ENCODE measurements at places on chromosomes 1 and 21.

GRCh38 chr1:2038229-2038628, 12.0 kb upstream of the PRKCZ start:
- no peak for DNase-seq

DNA sequence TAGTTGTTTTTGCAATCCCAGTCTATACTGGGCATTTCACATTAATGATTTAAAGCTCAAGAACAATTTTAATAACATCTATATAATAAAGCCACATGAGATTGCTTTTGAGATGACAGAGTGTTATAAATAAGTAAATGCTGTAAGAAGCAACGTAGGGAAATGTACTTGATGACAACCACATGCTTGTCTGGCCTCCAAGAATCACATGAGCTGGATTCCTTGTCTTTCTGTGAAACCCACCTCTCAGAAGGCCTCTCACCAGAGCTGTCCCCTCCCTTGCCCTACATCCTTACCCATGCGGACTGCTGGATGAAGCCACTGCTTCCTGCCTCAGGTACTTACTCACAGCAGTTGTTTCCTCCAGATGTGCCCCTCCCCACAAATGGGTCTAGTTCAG, 145.1 kb upstream of the CTTNBP2NL start:
- DNase-seq: no peak

DNA sequence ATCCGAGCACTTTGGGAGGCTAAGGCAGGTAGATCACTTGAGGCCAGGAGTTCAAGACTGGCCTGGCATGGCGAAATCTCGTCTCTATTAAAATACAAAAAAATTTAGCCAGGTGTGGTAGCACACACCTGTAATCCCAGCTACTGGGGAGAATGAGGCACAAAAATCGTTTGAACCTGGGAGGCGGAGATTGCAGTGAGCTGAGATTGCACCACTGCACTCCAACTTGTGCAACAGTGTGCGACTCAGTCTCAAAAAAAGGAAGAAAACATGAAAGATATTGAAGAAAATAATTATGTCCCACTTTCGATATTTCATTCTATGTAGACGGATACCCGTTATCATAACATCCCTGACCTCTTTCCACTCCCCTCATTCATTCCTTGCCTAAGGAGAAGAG, 19.2 kb downstream of the TUT4 start:
- DNase-seq: no peak

DNA sequence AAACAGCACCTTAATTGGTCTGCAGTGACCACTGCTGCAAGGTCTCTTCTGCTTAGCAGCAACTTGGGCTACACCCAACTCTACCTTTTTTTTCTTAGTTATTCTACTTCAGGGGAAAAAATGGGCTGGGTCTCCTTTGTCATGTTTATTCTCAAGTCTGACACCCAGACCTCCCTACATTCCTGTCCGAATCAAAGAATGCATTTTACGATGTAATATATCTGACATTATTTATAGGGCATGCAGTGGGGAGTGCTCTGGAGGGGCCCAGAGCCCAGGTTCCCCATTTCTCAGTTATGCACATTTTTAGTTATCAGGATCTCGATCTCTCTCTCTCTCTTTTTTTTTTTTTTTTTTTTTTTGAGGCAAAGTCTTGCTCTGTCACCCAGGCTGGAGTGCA, 50.5 kb downstream of the OPTC start:
- no peak for DNase-seq

DNA sequence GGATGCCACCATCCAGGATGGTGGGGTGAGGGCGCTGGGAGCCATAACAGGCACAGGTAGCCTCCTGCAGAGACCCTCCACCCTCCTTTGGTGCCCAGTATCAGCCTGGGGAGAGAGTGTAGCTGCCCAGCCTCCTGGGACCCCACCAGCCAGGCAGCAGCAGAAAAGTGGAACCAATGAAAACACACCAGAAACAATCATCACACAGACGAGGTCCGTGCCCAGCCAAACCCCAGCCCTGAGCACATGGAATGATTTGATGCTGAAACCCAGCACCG, 285.1 kb downstream of the PTPRU start:
- no peak for DNase-seq

- DNase-seq: peak; percentile 16
Measured at GRCh38 chr1:27521336-27521831, 31.4 kb upstream of the WASF2 start.

DNA sequence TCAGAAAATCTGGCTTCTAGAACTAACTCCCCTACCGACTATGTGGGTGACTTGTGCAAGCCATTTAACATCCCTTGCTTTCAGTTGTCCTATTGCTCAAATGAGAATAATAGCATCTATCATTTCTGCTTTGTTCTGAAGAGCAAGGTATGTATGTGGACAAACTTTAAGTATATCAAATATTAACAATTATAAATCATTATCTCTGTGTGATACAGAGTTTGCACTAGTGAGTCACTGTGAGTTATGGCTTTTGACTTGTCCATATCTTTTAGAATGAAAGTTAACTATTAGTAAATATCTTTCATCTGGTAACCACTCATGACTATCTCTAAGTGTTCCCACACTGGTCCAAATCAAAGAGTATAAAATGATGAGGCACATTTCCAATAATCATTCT, 812.9 kb upstream of the ADGRL2 start:
- no peak for DNase-seq

Measured in activated CD8-positive, alpha-beta memory T cell treated with anti-CD3 and anti-CD28 coated beads for 1 hour (primary cell).